ENCODE measurements at places on chromosomes 16 and 17.

DNA sequence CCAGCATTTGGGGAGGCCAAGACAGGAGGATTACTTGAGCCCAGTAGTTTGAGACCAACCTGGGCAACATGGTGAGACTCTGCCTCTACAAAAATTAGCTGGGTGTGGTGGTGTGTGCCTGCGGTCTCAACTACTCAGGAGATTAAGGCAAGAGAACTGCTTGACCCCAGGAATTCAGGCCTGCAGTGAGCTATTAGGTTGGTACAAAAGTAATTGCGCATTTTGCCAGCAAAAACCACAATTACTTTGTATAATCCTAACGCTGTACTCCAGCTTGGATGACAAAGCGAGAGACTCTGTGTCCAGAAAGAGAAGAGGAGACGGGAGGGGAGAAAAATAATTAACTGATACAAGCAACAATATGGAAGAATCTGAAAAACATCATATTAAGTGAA, 32.7 kb downstream of the YWHAE start:
- DNase-seq, result no peak

DNA sequence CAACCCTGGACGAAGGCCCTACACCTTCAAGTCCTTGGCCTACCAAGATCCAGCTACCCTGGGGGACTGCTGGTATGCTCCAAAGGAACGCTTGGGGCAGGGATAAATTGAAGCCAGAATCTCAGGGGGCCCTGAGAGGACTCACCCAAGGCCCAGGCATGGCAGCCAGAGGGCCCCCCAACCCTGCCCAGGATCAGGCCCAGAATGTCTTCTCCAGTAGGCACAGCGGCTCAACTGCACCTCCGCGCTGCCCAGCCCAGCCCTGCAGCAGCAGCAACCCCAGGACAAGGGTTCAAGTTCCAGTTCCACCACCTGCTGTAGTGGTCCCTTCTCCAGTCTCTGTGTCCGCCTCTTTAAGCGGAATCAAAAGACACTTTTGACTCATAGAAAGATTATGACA, 2.2 kb downstream of the TFAP4 start:
- DNase-seq, result no peak

DNA sequence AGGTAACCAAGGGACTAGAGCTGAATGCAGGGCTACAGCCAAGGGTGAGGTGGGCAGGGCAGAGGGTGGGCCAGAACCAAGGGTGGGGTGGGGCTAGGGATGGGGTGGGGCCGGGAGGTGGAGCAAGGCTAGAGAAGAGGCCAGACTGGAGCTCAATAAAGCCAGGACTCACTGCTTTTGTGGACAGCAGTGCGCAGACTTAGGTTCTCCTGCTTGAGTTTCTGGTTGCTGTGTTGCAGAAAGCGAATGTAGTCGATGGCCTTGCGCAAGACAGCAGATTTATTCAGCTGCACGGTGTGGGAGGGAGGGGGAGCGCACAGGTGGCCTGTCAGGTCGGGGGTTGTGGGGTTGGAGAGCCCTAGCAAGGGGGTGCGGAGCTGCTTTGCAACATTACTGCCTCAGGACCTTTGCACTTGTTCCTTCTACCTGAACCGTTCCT, 18.7 kb downstream of the SREBF1 start:
- DNase-seq, result no peak

GRCh38 chr16:30649725-30650368, 913 bp upstream of the PRR14 start:
- no peak for DNase-seq

DNA sequence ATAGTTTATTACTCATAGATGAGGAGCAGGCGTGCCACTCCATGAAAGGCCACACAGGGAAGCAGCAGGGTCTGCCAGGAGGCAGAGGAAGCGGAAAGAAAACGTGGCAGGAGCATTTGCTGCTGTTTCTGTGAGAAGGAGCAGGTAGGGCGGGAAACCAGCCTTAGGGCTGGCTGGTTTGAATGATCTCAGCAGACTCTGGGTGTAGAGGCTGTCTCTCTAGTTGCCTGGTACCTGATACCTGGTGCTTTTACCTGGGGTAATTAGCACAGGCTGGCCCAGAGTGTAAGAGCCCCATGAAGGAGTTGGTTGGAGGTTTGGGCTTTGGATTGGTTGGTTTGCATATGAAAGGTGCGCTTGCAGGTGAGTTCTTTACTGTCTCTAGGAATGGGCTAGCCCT, 205.0 kb upstream of the CACNG3 start:
- DNase-seq, result no peak

DNA sequence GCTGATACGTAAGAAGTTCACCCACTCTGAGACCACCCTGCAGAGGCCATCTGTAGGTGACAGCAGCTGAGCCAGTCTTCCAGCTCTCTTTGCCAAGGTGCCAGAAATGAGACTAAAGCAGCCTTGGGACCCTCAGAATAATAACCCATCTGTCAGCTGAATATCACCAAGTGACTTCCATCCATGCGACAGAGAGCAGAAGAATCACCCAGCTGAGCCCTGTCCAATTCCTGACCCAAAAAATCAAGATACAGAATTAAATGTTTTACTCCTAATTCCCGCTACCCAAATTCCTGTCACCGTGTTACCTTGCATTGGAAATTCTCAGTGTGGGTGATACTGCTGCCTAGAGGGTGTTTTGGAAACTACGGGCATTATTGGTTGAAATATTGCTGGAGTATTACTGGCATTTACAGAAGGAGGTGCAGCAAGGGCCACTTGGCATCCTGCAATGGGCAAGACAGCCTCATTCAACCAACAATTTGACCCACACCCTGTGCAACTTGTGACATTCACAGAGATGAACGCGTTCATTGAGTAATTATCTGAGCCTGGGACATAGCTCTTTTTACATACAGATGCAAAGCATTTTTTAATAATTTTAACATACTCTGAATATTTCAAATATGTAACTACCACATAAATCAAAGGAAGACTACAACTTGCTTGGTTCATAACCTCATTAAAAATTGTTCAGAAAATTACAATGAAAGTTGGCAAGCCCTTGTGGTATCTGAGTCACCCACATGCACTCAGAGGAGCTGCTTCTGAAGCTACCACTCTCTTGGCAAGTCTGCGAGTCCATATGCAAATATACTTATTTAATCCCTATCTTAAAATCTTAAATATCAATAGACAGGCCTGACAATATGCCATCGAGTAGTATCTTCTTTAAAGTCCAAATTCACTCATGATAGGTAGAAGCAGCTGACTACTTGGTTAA, 126.6 kb downstream of the C16orf95 start:
- DNase-seq, result no peak

- DNase-seq, result no peak
These were observed at the start of gene KRTAP3-1 for GRCh38 chr17:41008811-41009210. TSS of gene KRTAP3-1 (minus strand) at chr17:41009128. CDS start at chr17:41009074, 54 bp downstream.

DNA sequence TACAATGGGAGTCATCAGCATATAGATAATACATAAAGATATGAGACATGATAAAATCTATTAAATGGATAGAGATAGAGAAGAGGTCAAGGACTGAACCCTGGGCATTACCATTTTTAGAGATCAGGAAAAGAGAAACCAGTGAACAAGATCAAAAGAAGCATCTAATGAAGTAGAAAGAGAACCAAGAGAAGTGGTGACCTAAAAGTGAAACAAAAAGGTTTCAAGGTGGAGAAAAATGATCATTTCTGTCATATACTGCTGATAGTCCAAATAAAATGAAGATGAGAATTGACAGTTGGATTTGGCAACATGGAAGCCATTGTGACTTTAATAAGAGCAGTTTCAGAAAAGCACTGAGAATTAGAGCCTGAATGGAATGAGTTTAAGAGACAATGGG, 165.1 kb downstream of the PPM1E start:
- DNase-seq, result no peak

GRCh38 chr17:20092261-20092867, 83.2 kb downstream of the SPECC1 start:
- no peak for DNase-seq

DNA sequence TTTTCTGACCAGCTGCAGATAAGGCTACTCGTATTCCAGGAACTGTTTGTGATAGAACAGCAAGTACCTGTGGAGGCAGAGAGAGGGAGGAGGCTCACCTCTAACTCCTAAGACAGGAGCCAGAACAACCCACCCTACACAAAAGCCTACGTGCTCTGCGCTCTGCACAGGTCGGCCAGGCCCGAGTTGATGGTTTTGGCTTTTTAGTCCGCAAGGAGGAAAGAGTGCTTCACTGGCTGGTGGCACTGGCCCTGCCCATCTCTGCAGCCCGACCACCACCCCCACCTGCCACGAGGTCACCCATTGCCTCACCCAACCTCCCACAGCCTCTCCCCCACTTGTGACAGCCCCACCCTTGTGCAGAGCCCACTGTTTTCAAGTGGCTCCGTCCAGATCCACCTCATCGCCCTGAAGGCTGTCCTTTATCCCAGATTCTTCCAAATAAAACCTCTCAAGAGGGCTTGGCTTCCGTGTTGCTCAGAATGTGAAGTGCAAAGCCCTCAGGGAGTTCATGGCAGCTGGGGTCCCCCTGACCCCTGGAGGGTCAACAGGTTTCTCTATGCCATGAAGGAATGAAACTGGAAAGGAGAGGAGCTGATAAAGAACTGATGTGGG, 39.7 kb downstream of the USP22 start:
- no peak for DNase-seq

GRCh38 chr17:6843241-6843880, 11.8 kb upstream of the TEKT1 start:
- DNase-seq, result no peak

GRCh38 chr17:61595418-61596186, 4.6 kb upstream of the NACA2 start:
- DNase-seq, result no peak

DNA sequence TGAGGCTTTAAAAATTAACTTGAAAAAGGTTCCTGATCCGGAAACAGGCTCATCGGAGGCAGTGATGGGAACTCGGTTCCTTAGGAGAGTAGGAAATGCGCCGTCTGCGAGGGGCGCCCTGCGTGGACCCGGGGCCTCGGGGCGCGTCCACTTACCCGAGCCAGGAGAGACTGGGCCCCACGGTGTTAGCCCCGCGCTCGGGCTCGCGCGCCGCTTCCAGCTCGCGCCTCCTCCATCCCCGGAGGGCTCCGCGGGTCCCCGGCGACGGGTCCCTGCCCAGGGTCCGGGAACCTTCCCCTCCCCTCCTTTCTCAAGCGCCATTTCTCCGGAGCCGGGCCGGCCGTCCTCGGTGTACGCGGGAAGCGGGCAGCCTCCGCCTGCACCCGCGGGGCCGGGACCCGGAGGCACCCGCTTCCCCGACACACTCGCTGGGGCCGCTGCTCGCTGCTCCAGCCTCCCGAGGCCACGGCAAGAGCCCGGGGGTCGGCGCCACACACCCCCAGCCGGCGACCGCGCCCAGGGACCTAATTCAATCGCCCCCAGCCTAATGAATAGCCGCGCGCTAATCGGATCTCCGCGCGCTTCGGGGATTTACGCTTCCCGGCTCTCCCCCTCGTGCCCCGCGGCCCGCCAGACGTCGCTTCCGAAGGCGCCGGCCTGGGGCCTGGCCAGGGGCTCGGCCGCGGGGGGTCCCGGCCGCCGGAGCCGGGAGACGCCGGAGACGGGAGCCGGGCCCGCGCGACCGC, 2.2 kb upstream of the BAHCC1 start:
- no peak for DNase-seq

DNA sequence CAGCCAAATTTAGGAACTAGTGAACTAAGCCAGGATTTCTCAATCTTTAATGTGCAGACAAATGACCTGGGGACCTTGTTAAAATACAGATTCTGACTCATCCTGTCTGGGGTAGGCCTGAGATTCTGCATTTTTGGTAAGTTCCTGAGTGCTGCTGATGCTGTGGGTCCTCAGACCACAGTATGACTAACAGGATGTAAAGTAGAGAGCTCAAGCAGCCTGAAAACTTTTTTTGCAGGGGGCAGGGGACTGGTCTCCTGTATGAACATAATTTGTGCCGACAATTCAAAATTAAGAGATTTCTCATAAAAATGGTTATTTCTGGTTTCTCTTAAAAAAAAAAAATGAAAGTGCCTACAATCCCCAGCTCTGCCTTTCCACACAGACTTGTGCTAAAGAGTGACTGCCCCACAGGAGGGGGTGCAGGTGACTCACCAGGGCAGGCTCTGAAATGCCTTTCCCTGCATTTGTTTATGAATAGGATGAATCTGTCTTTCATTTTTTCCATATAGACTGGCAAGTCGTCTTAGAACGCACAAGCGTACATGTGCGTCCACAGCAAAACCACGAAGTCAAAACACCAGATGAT, 271.5 kb downstream of the PHKB start:
- no peak for DNase-seq

GRCh38 chr17:77854083-77854758, 104.3 kb upstream of the TNRC6C start:
- DNase-seq, result no peak

DNA sequence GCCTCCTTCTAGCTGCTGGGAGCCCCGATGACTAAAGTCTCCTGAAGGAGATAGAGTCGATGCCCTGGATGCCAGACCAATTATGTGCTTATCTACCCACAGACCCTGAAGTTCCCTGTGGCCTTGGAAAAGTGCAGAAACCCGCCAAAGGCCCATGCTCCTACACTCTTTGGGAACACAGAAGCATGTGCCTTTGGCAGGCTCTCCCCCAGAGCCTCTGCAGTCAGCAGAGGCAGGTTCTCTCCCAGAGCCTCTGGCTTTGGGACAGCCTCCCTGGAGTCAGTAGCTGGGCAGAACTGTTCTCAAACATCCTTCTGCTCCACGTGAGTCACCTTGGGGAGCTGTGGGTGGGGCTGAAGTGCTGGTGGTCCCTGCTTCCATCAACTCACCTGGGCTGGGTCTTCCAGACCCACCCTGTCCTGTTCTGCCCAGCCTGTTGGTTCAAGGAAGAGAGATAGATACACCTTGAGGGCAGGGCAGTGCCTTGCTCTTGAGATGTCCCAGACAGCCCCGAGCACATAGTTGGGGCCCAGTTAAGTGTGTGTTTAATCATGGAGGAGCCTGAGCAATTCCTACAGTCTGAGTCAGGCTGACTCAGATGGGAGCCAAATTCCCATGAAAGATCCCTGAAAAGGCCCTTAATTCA, 3.2 kb upstream of the CDK5RAP3 start:
- DNase-seq, result no peak

DNA sequence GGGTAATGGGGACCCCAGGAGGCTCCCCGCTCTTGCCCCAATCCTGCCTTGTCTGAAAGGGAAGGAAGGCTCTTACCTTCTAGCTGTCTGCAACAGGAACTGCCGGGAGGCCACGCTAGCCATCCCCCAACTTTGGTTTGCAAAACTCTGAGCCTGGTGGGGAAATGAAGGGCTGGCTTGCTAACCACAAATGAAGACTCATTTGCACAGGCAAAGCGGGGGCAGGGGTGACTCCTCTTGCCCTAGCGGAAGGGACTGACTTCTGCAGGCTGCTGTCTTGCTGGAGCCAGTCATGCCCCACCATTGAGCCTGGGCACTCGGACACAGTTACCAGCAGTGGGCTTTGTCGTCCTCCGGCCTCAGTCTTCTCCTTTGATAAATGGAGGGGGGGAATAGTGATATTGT, 52.6 kb downstream of the PLCG2 start:
- peak; percentile 39 for DNase-seq

- DNase-seq, result no peak
These were observed 5.6 kb downstream of the POLG2 start for GRCh38 chr17:64491034-64491860.

DNA sequence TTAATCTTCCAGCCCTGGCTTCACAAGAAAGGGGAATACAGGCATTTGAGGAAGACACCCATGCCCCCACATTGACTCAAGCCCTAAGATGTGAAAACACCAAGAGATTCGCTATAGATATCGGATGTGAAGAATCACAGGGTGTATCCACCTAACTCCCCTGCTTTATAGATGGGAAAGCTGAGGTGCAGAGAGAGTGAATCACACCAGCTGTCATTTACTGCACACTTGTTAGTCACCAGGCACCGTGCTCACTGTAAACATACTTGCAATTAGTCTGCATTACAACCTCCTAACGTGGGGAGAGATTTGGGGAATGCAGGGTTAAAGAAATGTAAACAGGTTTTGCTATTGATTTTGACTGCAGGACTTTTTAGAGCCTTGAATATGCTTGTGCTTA, 325.5 kb downstream of the C16orf95 start:
- DNase-seq, result no peak

GRCh38 chr17:41810659-41811548, 845 bp downstream of the P3H4 start:
- no peak for DNase-seq

Measured in activated CD8-positive, alpha-beta memory T cell treated with anti-CD3 and anti-CD28 coated beads for 4 hours (primary cell).